Activated CD4-positive, alpha-beta T cell treated with anti-CD3 and anti-CD28 coated beads, Interleukin-2, amount 10 ng/mL, durations not matched to agents 24 days and 14 days (primary cell): ENCODE measurements at places on chromosomes 1 and 21. TPM values are rescaled to one million over a fixed set of nuclear protein-coding genes. Genes with fewer than 3 reads are reported as not detected.

KIAA1614 gene
- 0.16 and 0.26 TPM in 2 replicates for total RNA-seq

NHLH2 gene
- total RNA-seq, result not detected in 2 replicates

SLAMF8 gene
- total RNA-seq, result 1.1 and 1.2 TPM in 2 replicates

RBP7 gene
- total RNA-seq, result not detected in 2 replicates

OTUD3 gene
- total RNA-seq, result 12.2 and 13.6 TPM in 2 replicates

TSEN15 gene
- total RNA-seq, result 44.9 and 48.3 TPM in 2 replicates

RAB7B gene
- not detected in 2 replicates for total RNA-seq

SPRR1B gene
- not detected in 2 replicates for total RNA-seq

CYP4Z1 gene
- total RNA-seq, result not detected in 2 replicates

DNA sequence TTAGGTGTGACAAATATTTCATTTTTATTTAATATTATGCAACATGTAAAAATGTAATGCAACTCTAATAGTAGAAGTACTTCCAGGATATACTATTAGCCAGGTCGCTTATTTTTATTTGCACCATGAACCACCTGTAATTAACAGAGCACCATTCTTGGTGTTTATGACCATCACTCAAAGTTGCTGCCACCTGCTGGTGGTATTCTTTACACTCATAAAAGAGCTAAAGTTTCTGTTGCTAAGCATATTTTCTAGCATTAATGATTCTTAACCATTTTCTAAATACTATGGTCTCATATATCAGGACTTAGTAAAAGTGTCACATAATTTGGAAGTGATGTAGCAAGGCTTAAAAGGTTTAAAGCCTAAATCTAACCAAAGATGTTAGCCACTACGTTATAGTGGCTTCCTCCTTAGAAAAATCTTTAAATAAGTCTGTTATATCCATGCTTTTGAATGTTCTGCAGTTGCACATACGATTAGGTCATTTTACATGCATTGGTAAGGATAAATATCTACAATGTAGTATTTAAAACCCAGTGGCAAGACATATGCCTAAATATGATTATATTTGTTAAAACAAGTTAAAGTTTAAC is 244.5 kb downstream of the NEGR1 start:
- no peaks in the 10 kb centered on the region for H3K4me1 ChIP-seq
- DNase-seq, result peak; percentile 57
- H3K36me3 ChIP-seq, result no peaks in the 10 kb centered on the region
- no peaks in the 10 kb centered on the region for H3K27me3 ChIP-seq

GRCh38 chr1:239388578-239388977 is 2.2 kb downstream of the CHRM3 start:
- no peak for DNase-seq
- H3K36me3 ChIP-seq, result peaks cover 2% of the 10 kb centered on the region
- peaks cover 53% of the 10 kb centered on the region for H3K27me3 ChIP-seq

DNA sequence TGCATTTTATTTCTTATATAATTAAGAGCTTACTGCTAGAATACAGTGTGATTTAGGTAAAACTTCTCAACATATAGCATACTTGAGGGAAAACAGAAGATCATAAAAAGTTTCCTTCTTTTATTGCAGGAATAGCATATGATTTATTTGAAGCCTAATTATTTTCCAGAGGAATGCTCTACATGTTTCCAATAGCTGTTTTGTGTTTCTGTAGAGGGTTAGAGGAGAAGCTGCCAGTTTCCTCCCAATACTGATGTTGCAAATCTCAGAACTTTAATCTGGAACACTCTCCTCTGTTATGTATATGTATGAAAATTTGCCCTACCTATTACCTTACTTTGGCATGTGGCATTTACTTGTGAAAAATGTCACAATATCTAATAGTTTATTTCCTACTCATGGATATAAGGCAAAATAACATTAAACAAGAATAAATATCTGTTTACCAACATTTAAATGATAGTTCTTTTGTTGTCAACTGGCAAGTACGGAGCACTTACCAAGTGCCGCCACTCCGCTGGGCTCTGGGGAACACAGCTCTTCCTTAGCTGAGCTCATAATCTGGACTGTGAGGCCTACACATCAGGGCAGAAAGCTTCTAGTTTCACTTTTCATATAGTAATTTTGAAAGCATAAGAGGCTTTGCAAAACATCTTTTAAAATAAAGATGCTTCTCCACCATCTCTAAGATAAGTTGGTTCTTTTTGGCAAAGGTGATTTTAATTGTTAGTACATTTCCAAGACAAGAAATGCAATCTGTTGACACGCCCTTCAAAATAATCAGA is 239.8 kb upstream of the C1orf105 start:
- peaks cover 38% of the 10 kb centered on the region for H3K4me1 ChIP-seq
- peak overlapping the region; percentile 82 for H3K4me3 ChIP-seq
- DNase-seq, result peak; percentile 84
- H3K36me3 ChIP-seq, result no peaks in the 10 kb centered on the region

- peak overlapping the region; percentile 78 for H3K4me3 ChIP-seq
- peaks cover 53% of the 10 kb centered on the region for H3K27me3 ChIP-seq
- H3K36me3 ChIP-seq, result peaks cover 9% of the 10 kb centered on the region
- H3K27ac ChIP-seq, result peak overlapping the region; percentile 67
Measured at GRCh38 chr21:26842974-26843932, 2.0 kb downstream of the ADAMTS1 start.

DNA sequence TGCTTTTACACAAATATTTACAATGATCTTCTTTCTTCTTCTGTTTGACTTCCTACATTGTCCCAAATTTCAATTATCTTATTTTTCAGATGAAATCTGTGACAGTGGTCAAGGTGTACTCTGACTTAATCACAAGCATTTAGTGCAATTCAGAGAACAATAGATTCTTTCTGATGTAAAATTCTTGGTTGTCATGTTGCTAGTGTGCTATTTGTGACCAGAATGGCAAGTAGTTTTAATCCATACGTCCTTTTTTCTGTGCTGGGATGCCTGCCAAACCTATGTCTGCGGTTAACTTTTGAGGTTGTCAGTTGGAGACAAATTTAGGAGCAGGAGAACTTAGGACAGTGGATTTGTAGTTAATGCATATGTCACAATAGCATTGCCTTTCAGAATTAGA is 31.0 kb downstream of the NCAM2 start:
- no peaks in the 10 kb centered on the region for H3K27me3 ChIP-seq

DNA sequence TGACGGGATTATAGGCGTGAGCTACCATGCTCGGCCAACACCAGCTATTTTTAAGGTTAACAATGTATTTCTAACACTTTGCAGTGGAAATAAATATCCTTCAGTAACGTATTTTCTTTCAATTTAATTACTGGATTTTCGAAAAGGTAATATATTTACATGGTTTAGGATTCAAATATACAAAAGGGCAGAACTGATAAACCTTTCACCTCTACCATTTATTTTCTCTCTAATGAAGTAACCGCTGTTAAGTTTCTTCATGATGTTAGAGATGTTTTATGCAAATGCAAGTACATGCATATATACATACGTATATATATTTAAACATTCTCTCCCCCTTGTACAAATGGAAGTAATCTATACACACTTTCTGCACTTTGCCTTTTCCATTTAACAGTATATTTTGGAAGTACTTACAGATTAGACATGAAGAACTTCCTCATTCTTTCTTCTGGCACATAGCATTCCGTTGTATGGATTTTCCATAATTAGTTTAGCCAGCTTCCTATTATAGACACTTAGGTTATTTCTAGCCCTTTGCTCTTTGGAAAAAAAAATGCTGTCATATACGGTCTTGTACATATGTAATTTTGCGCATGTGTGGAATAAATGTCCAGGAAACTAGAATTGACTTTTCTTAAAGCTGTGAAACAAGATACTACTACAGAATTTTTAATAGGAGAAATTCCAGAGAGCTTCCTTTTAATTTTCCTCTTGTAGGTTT is 14.9 kb upstream of the HJV start:
- H3K4me1 ChIP-seq, result peaks cover 46% of the 10 kb centered on the region
- DNase-seq, result no peak

- DNase-seq, result no peak
- H3K4me3 ChIP-seq, result no peak overlapping the region
- no peak overlapping the region for H3K27ac ChIP-seq
- peaks cover 3% of the 10 kb centered on the region for H3K4me1 ChIP-seq
Measured at GRCh38 chr1:186500804-186501203, 39.9 kb upstream of the PDC start.

- H3K4me1 ChIP-seq, result peaks cover 6% of the 10 kb centered on the region
- H3K27me3 ChIP-seq, result peaks cover 13% of the 10 kb centered on the region
- no peak overlapping the region for H3K27ac ChIP-seq
- DNase-seq, result no peak
Measured at GRCh38 chr1:971751-972506, 5.6 kb downstream of the PLEKHN1 start.

- DNase-seq, result no peak
- no peaks in the 10 kb centered on the region for H3K36me3 ChIP-seq
- H3K27me3 ChIP-seq, result peaks cover 10% of the 10 kb centered on the region
- no peak overlapping the region for H3K4me3 ChIP-seq
Measured at GRCh38 chr1:208183977-208184911, 59.9 kb downstream of the PLXNA2 start.

DNA sequence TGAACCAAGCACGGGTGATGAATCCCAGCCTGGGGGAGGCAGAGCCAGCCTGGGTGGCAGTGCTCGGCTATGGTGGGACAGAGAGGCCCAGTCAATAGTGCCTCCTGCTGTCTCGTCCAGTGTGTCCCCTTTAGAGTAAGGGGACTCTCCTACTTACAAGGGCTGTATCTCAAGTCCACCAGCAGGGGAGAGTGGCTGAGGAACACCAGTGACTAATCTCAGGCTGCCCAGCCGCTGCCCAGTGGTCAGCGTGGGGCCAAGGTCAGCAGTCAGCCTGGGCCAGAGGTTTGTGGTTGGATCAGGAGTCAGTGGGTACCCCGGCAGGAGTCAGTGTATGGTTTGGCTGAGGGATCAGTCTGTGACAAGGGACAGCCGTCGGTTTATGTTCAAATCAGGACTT is 109.2 kb upstream of the RUNX3 start:
- H3K4me3 ChIP-seq, result no peak overlapping the region
- no peak for DNase-seq
- peaks cover 2% of the 10 kb centered on the region for H3K36me3 ChIP-seq
- H3K4me1 ChIP-seq, result peaks cover 27% of the 10 kb centered on the region
- peaks cover 16% of the 10 kb centered on the region for H3K27me3 ChIP-seq

- H3K4me1 ChIP-seq, result peaks cover 2% of the 10 kb centered on the region
- no peak overlapping the region for H3K27ac ChIP-seq
- H3K4me3 ChIP-seq, result no peak overlapping the region
- H3K36me3 ChIP-seq, result no peaks in the 10 kb centered on the region
- no peak for DNase-seq
- peaks cover 22% of the 10 kb centered on the region for H3K27me3 ChIP-seq
Measured at GRCh38 chr1:157249326-157249725, 111.1 kb upstream of the ETV3 start.

GRCh38 chr21:24941316-24942185 is 665.7 kb downstream of the MRPL39 start:
- no peak overlapping the region for H3K4me3 ChIP-seq
- DNase-seq, result no peak
- H3K27ac ChIP-seq, result no peak overlapping the region
- H3K4me1 ChIP-seq, result no peaks in the 10 kb centered on the region

DNA sequence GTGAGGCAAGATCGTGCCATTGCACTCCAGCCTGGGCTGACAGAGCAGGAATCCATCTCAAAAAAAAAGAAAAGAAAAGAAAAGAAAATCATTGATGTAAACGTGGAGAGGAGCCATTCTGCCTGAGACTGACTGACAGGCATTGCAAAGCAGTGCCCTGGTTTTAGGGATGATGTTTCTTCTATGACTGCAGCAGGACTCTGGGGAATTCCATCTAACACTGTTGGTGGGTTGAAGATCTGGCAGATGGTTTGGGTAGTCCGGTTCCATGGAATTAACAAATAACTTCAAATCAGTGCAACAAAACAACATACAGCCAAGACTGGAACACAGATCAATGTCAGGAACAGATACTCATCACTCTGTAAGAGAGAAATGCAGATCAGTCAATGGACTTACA is 17.8 kb upstream of the LAMC2 start:
- no peak overlapping the region for H3K27ac ChIP-seq
- no peak for DNase-seq
- no peaks in the 10 kb centered on the region for H3K36me3 ChIP-seq
- H3K27me3 ChIP-seq, result peaks cover 6% of the 10 kb centered on the region

GRCh38 chr1:200040481-200041138 is 13.1 kb downstream of the NR5A2 start:
- peaks cover 14% of the 10 kb centered on the region for H3K4me1 ChIP-seq
- peaks cover 53% of the 10 kb centered on the region for H3K27me3 ChIP-seq
- H3K4me3 ChIP-seq, result peak overlapping the region; percentile 26
- no peak for DNase-seq
- H3K36me3 ChIP-seq, result peaks cover 3% of the 10 kb centered on the region

GRCh38 chr1:178465011-178465410 is 31.8 kb downstream of the CLEC20A start:
- DNase-seq, result no peak
- H3K27me3 ChIP-seq, result peaks cover 3% of the 10 kb centered on the region
- no peak overlapping the region for H3K4me3 ChIP-seq

GRCh38 chr1:204695692-204696091 is 10.2 kb upstream of the LRRN2 start:
- no peak for DNase-seq
- peaks cover 13% of the 10 kb centered on the region for H3K4me1 ChIP-seq
- peaks cover 19% of the 10 kb centered on the region for H3K27me3 ChIP-seq
- no peaks in the 10 kb centered on the region for H3K36me3 ChIP-seq

GRCh38 chr1:106793651-106794050 is 262.8 kb upstream of the PRMT6 start:
- no peaks in the 10 kb centered on the region for H3K36me3 ChIP-seq
- H3K27ac ChIP-seq, result no peak overlapping the region
- no peak overlapping the region for H3K4me3 ChIP-seq
- no peaks in the 10 kb centered on the region for H3K27me3 ChIP-seq
- no peak for DNase-seq

DNA sequence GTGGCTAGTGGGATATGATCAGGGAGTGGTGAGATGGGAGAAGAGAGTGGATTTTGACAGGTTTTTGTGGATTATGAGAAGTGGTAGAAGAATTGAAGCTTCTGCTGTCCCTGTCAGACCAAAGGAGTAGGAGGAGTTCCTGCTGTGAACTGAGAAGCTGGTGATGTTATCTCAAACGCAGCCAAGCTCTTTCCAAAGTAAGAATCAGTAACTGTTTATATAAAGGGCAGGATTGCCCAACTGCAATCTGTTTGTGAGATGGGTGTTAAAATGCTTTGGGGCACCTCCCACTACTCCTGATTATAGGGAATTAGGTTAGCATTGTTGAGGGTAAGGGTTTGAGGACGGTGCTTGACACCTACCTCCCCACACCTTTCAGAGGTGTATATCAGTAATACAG is 60.5 kb upstream of the USP25 start:
- H3K27ac ChIP-seq, result no peak overlapping the region
- no peak for DNase-seq
- no peaks in the 10 kb centered on the region for H3K36me3 ChIP-seq
